Osteocyte (in vitro differentiated cells): ENCODE measurements at places on chromosomes 7 and 10. TPM values are rescaled to one million over a fixed set of nuclear protein-coding genes. Genes with fewer than 3 reads are reported as not detected.

GRCh38 chr7:158375034-158375433 is 212.6 kb downstream of the PTPRN2 start:
- no peak for DNase-seq

- no peak for DNase-seq
Measured at GRCh38 chr7:106883456-106884026, 18.5 kb downstream of the PIK3CG start.

DNA sequence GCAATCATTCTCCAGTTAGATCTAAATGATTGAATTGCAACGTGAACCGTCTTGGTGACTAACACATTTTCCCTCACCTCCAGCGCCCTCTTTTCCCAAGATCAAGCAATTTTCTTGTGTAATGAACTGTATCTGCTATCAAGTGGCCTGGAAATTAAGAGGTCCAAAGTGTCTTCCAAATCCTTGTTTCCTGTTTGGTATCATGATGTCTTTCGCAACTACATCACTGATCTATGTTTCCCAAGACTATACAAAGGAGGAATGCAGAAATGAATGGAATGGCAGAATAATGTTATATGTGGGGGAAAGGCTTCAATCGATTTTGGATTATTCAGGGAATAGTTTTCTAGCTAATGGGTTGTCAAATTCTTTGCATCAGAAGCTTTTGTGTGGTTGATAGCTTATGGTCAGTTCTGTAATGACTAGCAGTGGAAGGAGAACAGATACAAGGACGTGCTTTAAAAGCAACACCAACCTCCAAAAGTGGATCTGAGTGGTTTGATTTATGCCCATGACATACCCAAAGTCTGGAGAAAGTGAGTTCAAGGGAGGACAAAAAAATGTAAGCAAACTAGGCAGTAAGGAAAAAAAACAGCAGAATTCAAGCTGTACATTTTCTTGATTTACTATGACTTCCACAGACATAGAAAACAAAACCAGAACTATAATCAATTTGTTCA is 14.6 kb upstream of the ZEB1 start:
- no peak for DNase-seq

DNA sequence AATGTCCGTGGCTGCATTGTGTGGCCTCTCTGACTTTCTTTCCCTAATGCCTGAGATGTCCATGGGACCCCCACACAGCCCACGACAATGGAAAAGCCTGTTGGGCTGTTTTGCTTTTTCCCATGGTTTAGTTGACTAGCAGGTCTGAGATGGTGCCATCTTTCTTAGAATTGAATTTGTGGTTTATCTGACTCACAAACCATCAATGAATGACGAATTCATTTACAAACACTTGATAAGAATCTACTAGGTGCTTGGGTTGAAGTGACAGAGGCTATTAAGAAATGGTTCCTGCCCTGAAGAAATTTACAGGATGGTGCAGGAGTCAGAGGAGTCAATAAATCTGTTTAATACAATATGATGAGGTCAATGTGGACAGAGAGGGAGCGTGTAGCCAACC is 75.4 kb downstream of the OTUD1 start:
- no peak for DNase-seq

GRCh38 chr10:43117031-43117776 is 21.0 kb upstream of the CSGALNACT2 start:
- no peak for DNase-seq

DNA sequence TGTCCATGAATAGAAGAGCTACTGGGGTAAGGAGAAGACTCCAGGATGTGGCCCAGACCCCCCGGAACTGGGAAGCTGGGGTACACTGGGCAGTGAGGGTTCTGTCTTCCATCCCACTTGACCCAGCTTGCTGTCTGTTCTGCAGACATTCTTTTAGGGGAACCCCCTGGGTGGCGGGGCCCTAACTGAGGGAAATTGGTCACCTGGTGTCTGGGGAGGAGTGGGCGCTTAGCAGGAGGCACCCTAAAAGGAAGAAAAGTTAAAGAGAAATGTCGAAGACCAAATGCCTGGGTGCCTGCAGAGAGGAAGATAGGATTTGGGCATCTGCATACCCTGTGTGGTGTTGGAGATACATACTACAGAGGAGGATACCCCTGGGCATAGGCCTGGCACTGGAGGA is 1.0 kb downstream of the AP1S1 start:
- no peak for DNase-seq

DNA sequence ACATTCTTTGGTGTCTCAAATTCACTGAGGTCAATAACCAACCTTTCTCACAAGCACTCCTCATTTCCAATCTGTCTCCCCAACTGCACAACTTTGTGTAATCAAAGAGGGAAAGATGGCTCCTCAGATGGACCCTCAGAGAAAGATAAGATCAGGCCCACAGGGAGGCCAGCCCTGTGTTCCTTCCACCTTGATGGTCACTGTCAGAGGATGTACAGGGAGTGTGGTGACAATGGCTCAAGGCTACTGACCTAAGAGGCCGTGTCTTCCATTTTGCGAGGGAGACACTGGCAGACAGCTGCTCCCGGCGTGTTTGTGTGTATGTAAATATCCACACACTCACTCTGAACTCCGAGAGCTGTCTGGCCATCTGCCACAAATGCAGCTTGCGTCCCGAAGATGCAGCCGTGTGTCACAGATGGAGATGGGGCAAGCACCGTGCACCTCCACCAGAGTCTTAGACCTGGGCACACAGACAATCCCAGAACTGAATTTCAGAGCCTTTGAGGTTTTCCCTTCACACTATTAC is 712.1 kb upstream of the NRP1 start:
- no peak for DNase-seq

GRCh38 chr7:119175911-119176627 is 951.6 kb downstream of the ANKRD7 start:
- no peak for DNase-seq

The CRYGN gene
- not detected in 2 replicates for total RNA-seq

The HOXA3 gene
- total RNA-seq, result not detected in 2 replicates

The PHYH gene
- total RNA-seq, result 21.6 and 22.1 TPM in 2 replicates
